ENCODE measurements at places on chromosomes 4 and X. TPM values are rescaled to one million over a fixed set of nuclear protein-coding genes. Genes with fewer than 3 reads are reported as not detected.

DNA sequence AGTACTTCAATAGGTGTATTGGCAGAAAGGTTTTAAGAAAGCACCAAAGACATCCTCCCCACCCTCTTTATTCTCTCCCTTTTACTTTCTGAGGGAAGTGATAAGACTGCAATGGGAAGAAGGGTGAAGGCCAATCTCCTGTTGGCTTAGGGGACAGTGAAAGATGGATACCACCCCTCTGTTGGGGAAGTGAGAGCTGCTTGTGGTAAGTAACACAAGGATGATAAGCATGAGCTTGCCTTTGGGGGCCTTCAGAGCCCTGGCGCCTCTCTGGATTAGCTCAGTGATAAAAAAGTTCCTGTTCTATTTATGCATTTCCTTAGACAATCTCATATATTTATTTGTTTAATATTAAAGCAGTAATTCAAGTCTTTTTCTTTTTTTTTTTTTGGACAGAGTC lies 5.2 kb upstream of the KLF8 start:
- DNase-seq: no peak

GRCh38 chrX:153029162-153029561 lies 27.1 kb upstream of the PNMA3 start:
- no peak for DNase-seq

GRCh38 chr4:186755550-186756519 lies 32.2 kb upstream of the FAT1 start:
- DNase-seq: no peak

The TCEAL9 gene
- total RNA-seq: not detected

DNA sequence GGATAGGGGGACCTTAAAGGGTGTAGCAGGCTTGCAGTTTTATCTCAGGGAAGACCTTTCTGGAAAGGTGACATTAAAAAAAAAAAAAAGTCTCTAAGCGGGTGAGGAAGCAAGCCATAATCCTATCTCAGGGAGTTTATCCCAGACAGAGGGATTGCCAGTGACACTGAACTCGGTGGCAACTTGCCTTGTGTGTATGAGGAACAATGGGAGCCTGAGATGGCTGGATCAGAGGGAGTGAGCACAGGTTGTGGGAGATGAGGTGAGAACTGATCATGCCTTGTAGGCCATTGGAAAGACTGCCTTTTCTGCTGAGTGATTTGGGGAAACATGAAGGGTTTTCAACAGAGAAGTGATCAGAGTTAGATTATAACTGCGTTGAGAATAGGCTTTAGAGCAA lies 31.1 kb downstream of the DTHD1 start:
- no peak for DNase-seq

The RAB40AL gene
- total RNA-seq: not detected

- no peak for DNase-seq
These were observed 114.6 kb downstream of the RBM47 start for GRCh38 chr4:40515037-40515397.

GRCh38 chr4:79182209-79182608 lies 143.7 kb downstream of the NAA11 start:
- no peak for DNase-seq

GRCh38 chr4:152039691-152040090 lies 278.9 kb upstream of the GATB start:
- DNase-seq: no peak

The IL15 gene
- total RNA-seq: 1.3 TPM
